ENCODE measurements at places on chromosomes 3 and 15.
A peak's percentile ranks its signal among the peaks of the same experiment; 100 is the strongest.

GRCh38 chr3:177468816-177469215, 271.5 kb upstream of the TBL1XR1 start:
- DNase-seq, result no peak

DNA sequence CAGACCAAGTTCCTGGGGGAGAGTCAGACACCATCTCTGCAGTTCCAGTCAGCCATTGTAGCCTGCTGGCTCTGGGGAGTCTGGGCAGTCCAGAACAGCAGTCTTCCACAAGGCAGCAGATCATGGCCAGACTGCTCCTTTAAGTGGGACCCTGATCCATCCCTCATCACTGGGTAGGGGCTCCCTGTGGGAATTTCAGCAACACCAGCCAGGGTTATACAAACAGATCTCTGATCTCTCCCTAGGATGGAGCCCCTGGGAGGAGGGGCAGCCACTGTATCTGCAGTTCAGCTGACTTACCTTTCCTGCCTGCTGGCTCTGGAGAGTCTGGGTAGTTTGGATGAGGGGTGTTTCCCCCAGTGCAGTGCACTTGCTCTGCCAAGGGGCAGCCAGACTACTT, 42.1 kb upstream of the UNC13C start:
- DNase-seq, result no peak

GRCh38 chr15:29889542-29890329, 67.5 kb upstream of the TJP1 start:
- no peak for DNase-seq

- peak; percentile 19 for DNase-seq
Measured at GRCh38 chr15:74399511-74400312, 32.3 kb upstream of the CYP11A1 start.

DNA sequence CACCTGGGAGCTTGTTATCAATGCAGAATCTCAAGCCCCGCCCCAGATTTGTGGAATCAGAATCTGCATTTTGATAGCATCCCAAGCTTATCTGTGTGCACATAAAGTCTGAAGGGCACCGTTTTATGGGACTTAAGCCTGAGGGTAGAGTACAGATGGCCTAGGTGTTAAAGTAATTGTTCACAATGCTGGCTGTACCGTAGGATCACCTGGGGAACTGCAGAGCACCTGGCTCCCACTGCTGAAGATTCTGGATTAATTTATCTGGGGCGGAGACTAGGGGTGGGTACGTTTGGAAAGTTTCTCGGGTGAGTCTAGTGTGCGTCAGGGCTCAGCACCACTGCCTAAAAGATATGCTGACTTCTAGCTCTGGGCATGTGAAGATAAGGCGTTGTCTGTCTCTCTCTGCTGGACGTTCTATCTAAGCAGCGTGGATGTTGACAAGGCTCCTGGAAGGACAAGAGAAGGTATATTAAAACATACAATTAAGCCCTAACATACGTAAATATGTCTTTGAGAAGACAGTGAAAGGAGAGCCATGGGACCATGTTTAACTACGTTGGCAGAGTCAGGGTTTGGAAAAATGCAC, 63.2 kb upstream of the RASGRP1 start:
- DNase-seq, result no peak

GRCh38 chr3:72338082-72338941, 509.9 kb downstream of the SHQ1 start:
- peak; percentile 72 for DNase-seq

DNA sequence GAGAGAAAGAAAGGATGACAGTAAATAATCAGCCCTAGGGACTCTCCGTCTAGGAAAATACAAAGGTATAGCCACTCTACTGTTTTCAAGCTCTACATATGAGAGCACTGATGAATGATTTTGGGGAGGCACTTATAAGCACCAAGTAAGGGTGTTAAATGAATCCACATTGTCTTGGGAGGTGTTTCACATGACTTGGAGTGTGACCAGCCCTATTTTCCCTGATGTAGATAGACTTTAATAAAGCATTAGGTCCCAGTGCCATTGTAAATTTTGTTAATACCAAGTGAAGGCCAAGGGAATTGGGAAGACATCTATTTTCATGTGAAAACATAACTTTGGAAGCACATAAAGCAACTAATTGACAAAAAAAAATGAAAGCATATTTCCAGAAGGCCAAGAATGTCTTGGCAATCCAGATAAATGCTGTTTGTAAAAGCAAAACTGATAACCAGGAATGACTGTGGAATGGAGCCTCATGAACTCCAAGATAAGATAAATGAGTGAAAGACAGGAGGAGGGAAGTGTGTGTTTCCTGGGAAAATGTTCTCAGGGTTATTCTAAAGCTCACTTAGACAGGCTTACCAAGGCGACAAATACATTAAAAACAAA, 96.0 kb upstream of the MYZAP start:
- DNase-seq, result no peak

DNA sequence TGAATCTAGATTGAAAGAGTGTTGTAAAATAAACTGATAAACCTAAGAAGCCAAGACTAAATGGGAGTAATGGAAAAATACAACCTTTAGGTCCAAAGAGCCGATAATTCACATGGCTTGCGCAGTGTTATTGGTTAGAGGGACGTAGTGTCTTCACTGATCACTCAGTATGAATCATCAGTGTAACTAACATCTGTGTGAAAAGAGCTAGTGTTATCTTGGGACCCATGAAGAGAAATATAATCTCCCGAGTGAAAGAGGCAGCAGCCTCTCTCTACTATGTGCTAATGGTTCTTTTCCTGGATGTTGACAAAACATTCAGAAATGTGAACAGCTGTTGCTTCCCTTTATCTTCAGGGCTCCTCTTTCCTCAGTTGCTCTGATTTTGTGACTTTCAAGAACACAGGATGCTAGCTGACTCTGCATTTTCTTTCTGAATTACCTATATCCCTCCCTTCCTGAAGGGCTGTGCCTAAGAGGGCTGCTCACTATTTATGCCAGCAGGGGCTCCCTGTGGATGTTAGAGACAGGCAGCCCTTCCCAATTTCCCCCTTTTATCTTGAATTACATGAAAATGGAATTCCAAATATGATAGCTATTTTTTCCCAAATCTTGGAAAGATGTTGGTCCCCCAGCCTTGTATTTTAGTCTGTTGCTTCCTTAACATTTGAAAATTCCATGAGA, 128.8 kb downstream of the GRM7 start:
- no peak for DNase-seq

DNA sequence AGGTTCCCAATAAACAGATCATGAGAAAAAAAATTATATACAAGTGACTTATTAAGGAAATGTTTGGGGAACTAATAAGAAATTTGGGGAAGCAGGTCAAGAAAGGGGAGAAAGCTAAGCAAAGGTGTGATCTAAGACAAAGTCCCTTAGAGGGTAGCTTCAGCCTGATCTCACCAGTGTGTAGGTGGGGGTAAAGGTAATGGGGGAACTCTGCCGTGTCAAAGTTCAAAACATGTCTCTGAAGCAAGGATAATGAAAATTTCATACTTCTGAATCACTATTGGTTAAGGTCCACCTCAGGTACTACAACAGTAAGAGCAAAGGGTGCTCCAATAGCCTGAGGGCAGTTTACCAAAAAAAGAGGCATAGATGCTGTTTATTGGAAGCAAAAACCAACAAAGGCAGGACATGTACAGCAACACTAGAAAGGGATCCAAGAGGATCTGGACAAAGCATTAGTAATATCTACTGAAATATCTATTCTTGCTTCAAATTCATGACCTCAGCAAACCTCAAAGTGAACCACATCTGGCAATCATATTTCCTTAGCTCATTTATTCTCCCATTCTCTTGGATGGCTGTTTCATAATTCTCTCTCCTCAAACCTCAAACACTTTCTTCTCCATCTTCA, 6.9 kb downstream of the ACAD11 start:
- DNase-seq, result no peak

- DNase-seq, result no peak
Measured at GRCh38 chr15:52098323-52098722, 14.3 kb downstream of the BCL2L10 start.

GRCh38 chr3:116034794-116035193, 410.5 kb downstream of the LSAMP start:
- no peak for DNase-seq

DNA sequence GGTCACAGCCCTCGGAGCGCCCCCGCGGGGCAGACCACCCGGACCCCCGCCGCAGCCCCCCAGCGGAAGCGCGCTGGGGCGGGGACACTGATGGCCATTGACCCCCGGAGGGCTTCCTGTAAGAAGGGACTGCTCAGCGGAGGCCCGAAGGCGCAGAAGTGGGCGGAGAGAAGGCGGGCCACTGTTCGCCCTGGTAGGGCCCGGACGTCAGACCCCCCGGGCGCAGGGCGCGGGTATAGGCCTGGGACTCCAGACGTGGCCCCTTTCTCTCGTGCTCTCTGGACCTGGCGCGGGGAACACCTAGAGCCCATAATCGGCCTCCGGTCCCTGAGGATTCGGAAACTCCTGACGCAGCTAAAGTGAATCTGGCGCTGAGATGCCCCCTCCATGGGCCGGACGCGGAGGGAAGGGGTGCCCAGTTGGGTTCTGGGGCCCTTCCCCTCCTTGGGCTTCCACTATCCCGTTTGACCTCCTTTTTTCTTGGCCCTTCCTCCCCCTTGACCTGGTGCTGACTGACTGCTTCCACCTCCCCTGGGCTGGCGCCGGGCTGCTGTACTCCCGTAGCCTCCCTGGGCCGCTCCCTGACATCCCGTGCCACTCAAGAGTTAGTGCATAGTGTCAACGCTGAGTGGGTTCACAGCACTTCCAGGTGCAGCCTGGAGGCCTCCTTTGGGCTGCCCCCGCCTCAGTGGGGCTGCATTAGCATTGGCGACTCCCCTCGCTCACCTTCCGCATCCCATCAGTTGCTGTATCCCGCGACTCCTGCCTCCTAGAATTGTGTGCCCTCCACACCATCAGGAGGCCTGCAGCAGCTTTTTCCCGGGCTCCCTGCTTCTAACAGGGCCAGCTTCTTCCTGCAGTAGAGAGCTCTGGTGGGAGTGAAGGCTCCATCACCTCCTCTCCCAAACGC, 694 bp downstream of the ABTB1 start:
- DNase-seq, result peak; percentile 30

GRCh38 chr3:151631946-151632345, 101.8 kb upstream of the AADACL2 start:
- DNase-seq, result no peak

DNA sequence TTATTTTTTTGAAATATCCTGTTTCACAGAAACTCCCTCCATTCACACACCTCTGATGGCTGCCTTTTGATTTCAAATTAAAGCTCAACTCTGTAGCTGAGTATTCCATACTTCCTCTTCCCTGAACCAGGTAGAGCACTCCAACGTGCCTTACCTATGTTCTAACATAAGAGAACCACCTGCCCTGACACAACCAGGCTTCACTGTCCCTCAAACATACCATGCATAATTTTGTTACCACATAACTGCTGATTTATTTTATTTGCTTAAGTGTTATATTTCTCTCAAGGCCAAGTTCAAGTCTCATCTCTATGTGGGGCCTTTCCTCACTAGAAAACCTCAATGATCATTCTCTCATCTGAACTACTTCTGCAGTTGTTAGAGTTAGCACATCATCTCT, 209.7 kb downstream of the P3H2 start:
- DNase-seq, result no peak

Measured in stimulated activated naive CD4-positive, alpha-beta T cell treated with Interleukin-2 at 50 U/mL for 16 hours (primary cell).